ENCODE measurements at places on chromosomes 11 and 22. TPM values are rescaled to one million over a fixed set of nuclear protein-coding genes. Genes with fewer than 3 reads are reported as not detected.
A peak's percentile ranks its signal among the peaks of the same experiment; 100 is the strongest.

The CRYAB gene
- 11,485 TPM for polyA plus RNA-seq

GRCh38 chr22:24894220-24894975, 52.1 kb downstream of the LHFPL7 start:
- H3K36me3 ChIP-seq, result peaks cover 4% of the 10 kb centered on the region
- peak; percentile 91 for DNase-seq
- H3K4me3 ChIP-seq, result peak overlapping the region; percentile 6
- peak overlapping the region; percentile 60 for H3K27ac ChIP-seq
- H3K27me3 ChIP-seq, result no peaks in the 10 kb centered on the region

- H3K4me1 ChIP-seq, result peaks cover 4% of the 10 kb centered on the region
- no peak overlapping the region for H3K27ac ChIP-seq
- H3K36me3 ChIP-seq, result no peaks in the 10 kb centered on the region
- DNase-seq, result no peak
- H3K27me3 ChIP-seq, result no peaks in the 10 kb centered on the region
- H3K4me3 ChIP-seq, result no peak overlapping the region
Observed at GRCh38 chr11:35334385-35335090, 84.8 kb downstream of the SLC1A2 start.

DNA sequence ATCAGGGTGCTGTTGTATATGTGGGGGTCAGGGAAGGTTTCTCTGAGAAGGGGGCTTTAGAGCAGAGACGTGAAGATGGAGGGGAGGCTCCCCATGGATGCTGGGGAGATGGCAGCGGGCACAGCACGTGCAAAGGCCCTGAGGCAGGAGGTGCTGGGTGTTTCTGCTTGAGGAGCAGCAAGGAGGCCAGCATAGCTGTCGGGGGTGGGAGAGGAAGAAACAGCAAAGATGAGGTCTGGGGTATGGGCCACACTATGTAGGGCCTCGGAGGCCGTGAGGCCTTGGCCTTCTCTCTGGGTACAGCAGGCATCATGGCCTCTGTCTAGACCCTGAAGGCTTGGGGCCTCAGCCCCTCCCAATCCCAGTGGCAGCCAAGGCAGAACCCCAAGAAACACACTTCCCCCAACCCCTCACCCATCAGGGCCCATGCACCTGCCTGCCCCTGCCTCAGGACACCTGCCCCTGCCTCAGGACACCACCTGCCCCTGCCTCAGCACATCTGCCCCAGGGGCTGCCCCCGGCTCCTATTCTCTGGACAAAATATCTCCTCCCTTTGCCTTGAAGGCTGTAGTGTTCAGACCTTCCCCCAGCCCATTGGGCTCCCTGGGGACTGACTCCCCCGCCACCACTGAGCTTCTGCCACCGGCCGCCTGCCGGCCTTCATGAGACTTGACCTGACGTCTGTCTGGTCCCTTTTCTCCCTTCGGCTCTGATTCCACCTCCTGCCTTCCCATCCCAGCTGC, 6.2 kb downstream of the ALDH3B1 start:
- H3K4me3 ChIP-seq, result no peak overlapping the region
- H3K4me1 ChIP-seq, result no peaks in the 10 kb centered on the region
- H3K27me3 ChIP-seq, result no peaks in the 10 kb centered on the region

DNA sequence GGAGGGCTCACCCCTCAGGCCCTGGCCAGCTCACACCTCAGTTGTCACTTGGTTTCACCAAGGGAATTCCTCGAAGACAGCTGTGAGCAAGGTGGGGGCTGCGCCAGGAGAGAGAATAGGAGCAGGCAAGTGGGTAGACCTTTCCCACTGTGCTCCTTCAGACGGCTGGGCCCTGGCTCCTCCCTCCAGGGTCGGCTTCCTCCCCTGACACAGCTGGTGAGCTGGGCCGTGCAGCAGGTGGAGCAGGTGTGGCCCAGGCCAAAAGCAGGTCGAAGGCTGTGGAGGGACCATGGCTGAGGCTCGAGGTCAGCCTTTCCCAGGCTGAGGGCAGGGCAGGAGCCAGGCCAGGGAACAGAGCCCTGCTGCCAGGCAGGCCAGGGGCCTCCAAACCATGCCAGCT, 12.5 kb upstream of the MYRF start:
- H3K27me3 ChIP-seq, result no peaks in the 10 kb centered on the region
- DNase-seq, result no peak
- H3K4me1 ChIP-seq, result no peaks in the 10 kb centered on the region
- peaks cover 13% of the 10 kb centered on the region for H3K36me3 ChIP-seq
- no peak overlapping the region for H3K4me3 ChIP-seq

- no peak for DNase-seq
- H3K4me3 ChIP-seq, result no peak overlapping the region
- no peaks in the 10 kb centered on the region for H3K27me3 ChIP-seq
- no peak overlapping the region for H3K27ac ChIP-seq
- peaks cover 3% of the 10 kb centered on the region for H3K4me1 ChIP-seq
Observed at GRCh38 chr11:125236072-125236825, 71.7 kb downstream of the PKNOX2 start.

- H3K36me3 ChIP-seq, result no peaks in the 10 kb centered on the region
- no peak overlapping the region for H3K27ac ChIP-seq
- peaks cover 18% of the 10 kb centered on the region for H3K27me3 ChIP-seq
- no peak overlapping the region for H3K4me3 ChIP-seq
- H3K4me1 ChIP-seq, result no peaks in the 10 kb centered on the region
- no peak for DNase-seq
Observed at GRCh38 chr22:32430352-32430751, 18.3 kb upstream of the RTCB start.

- no peak overlapping the region for H3K4me3 ChIP-seq
- DNase-seq, result peak; percentile 49
- no peak overlapping the region for H3K27ac ChIP-seq
- H3K4me1 ChIP-seq, result peaks cover 27% of the 10 kb centered on the region
Observed at GRCh38 chr11:78801161-78801884, 226.7 kb upstream of the NARS2 start.

DNA sequence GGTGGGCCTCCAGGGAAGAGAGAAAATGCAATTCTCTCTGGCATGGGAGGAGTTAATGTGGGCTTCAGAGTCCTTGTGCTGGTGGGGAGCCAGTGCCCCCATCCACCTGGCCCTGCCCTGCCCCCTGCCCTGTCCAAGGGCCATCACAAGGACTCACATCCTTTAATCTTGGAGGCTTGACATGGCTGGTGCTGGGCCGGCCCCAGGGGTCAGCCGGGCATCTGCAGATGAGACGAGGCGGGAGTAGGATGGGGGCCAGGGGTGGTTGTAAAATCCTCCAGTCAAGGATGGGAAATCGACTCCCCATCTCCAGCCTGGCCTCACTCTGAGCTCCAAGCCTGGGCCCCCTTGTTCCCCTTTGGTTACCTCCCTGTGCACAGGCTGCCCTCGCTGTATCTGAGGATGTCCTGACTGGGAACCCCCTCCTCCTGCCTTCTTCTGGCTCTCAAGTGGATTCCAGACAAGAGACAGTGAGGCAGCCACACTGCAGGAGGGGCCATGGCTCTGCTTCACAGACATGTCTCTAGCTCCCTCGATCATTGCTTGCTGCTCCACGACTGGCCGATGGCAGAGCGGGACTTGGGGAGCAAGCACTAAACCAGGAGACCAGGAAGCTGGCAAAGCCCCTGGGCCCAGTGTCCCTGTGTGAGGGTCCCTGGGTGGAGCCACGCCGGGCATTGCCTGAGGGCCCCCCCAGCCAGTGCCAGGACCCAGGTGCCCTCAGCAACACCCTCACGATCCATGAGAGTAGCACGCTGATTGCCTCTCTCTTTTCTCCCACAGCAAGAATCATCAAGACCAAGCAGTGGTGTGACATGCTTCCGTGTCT, 1120.5 kb downstream of the BRD1 start:
- no peaks in the 10 kb centered on the region for H3K4me1 ChIP-seq
- H3K4me3 ChIP-seq, result no peak overlapping the region
- H3K27ac ChIP-seq, result no peak overlapping the region
- no peaks in the 10 kb centered on the region for H3K36me3 ChIP-seq

The SCUBE1 gene
- polyA plus RNA-seq, result 0.06 TPM

The MOGAT2 gene
- polyA plus RNA-seq, result not detected

The SYT7 gene
- polyA plus RNA-seq, result 13.0 TPM

GRCh38 chr11:132942611-132943356, 589.5 kb downstream of the OPCML start:
- H3K4me1 ChIP-seq, result no peaks in the 10 kb centered on the region
- peaks cover 27% of the 10 kb centered on the region for H3K27me3 ChIP-seq
- H3K27ac ChIP-seq, result no peak overlapping the region
- H3K36me3 ChIP-seq, result no peaks in the 10 kb centered on the region

The GRAP2 gene
- polyA plus RNA-seq, result 0.30 TPM

The ADAMTS8 gene
- 0.30 TPM for polyA plus RNA-seq

The A4GALT gene
- 91.7 TPM for polyA plus RNA-seq

The CAVIN3 gene
- polyA plus RNA-seq, result 126 TPM

The ARL14EP gene
- polyA plus RNA-seq, result 13.1 TPM

DNA sequence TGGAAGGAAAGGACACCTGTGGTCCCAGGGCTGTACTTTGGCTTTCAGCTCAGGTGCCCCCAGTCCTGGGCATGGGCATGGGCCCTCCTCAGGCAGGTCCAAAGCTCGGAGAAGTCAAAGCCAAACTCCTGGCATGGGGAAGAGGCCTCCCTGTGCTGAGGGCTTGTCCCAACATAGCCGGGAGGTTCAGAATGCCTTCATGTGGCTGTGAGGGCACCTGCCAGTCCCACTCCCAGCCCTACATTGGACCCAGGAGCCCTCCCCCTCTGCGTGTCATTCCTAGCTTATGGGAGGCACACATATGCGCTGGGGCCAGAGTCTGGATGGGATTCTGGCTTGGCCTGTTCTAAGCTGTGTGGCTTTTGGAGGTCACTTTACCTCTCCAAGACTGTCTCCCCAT, 1.0 kb upstream of the KLHL35 start:
- H3K27me3 ChIP-seq, result peaks cover 19% of the 10 kb centered on the region
- no peak overlapping the region for H3K4me3 ChIP-seq
- H3K36me3 ChIP-seq, result no peaks in the 10 kb centered on the region
- no peaks in the 10 kb centered on the region for H3K4me1 ChIP-seq
- no peak for DNase-seq

The TBX10 gene
- 0.11 TPM for polyA plus RNA-seq

GRCh38 chr11:78840200-78840599, 265.5 kb upstream of the NARS2 start:
- H3K27ac ChIP-seq, result peak overlapping the region; percentile 74
- no peaks in the 10 kb centered on the region for H3K27me3 ChIP-seq
- H3K36me3 ChIP-seq, result no peaks in the 10 kb centered on the region
- H3K4me1 ChIP-seq, result no peaks in the 10 kb centered on the region

The CYB5R2 gene
- 2.8 TPM for polyA plus RNA-seq

The SMTNL1 gene
- polyA plus RNA-seq, result not detected

GRCh38 chr11:115083144-115083806, 404.9 kb downstream of the NXPE2 start:
- H3K36me3 ChIP-seq, result no peaks in the 10 kb centered on the region
- no peak overlapping the region for H3K4me3 ChIP-seq
- DNase-seq, result no peak
- H3K27me3 ChIP-seq, result peaks cover 5% of the 10 kb centered on the region
- no peaks in the 10 kb centered on the region for H3K4me1 ChIP-seq

- H3K27me3 ChIP-seq, result no peaks in the 10 kb centered on the region
- DNase-seq, result no peak
- no peaks in the 10 kb centered on the region for H3K36me3 ChIP-seq
- H3K27ac ChIP-seq, result no peak overlapping the region
- H3K4me1 ChIP-seq, result no peaks in the 10 kb centered on the region
Observed at GRCh38 chr11:106442032-106442431, 364.6 kb downstream of the AASDHPPT start.

GRCh38 chr11:20616920-20617319, 17.5 kb downstream of the SLC6A5 start:
- H3K27me3 ChIP-seq, result no peaks in the 10 kb centered on the region
- no peak overlapping the region for H3K4me3 ChIP-seq
- no peaks in the 10 kb centered on the region for H3K36me3 ChIP-seq
- no peak overlapping the region for H3K27ac ChIP-seq

GRCh38 chr11:24767411-24767810, 270.6 kb downstream of the LUZP2 start:
- DNase-seq, result no peak
- no peaks in the 10 kb centered on the region for H3K27me3 ChIP-seq
- no peaks in the 10 kb centered on the region for H3K36me3 ChIP-seq

The OR2AT4 gene
- not detected for polyA plus RNA-seq

The SCGB1D2 gene
- 0.36 TPM for polyA plus RNA-seq

Measured in heart left ventricle (tissue), 16 donors.